ENCODE measurements at places on chromosomes 13 and 19. TPM values are rescaled to one million over a fixed set of nuclear protein-coding genes. Genes with fewer than 3 reads are reported as not detected.

The SLC5A5 gene
- 0.07 TPM for polyA plus RNA-seq

The N4BP2L1 gene
- polyA plus RNA-seq: 22.9 TPM

The FBN3 gene
- 44.1 TPM for polyA plus RNA-seq

The PLPP2 gene
- 4.7 TPM for polyA plus RNA-seq

The PEG3 gene
- polyA plus RNA-seq: 101 TPM

The LRRC63 gene
- not detected for polyA plus RNA-seq

The LILRA5 gene
- polyA plus RNA-seq: 1.7 TPM

The MUC16 gene
- polyA plus RNA-seq: 0.62 TPM

The SPRED3 gene
- 0.90 TPM for polyA plus RNA-seq

The ATF5 gene
- polyA plus RNA-seq: 26.0 TPM

The ELSPBP1 gene
- polyA plus RNA-seq: not detected

The KLK10 gene
- 0.44 TPM for polyA plus RNA-seq

The MCEMP1 gene
- 0.61 TPM for polyA plus RNA-seq

The ANGPTL4 gene
- polyA plus RNA-seq: 2.6 TPM

The ZNF285 gene
- 12.1 TPM for polyA plus RNA-seq

The ONECUT3 gene
- polyA plus RNA-seq: 0.04 TPM

All from renal cortex interstitium (tissue), 15 donors.